Prostate gland (tissue), 2 donors: ENCODE measurements at places on chromosomes 5 and 9. TPM values are rescaled to one million over a fixed set of nuclear protein-coding genes. Genes with fewer than 3 reads are reported as not detected.

Gene SLC26A2
- total RNA-seq = 19.4 TPM

Gene EQTN
- total RNA-seq = 3.0 TPM

- no peak for DNase-seq
- no peaks in the 10 kb centered on the region for H3K36me3 ChIP-seq
- no peak overlapping the region for H3K27ac ChIP-seq
- no peaks in the 10 kb centered on the region for H3K4me1 ChIP-seq
- H3K4me3 ChIP-seq = no peak overlapping the region
Measured at GRCh38 chr5:94140300-94140699, 398.9 kb upstream of the POU5F2 start.

DNA sequence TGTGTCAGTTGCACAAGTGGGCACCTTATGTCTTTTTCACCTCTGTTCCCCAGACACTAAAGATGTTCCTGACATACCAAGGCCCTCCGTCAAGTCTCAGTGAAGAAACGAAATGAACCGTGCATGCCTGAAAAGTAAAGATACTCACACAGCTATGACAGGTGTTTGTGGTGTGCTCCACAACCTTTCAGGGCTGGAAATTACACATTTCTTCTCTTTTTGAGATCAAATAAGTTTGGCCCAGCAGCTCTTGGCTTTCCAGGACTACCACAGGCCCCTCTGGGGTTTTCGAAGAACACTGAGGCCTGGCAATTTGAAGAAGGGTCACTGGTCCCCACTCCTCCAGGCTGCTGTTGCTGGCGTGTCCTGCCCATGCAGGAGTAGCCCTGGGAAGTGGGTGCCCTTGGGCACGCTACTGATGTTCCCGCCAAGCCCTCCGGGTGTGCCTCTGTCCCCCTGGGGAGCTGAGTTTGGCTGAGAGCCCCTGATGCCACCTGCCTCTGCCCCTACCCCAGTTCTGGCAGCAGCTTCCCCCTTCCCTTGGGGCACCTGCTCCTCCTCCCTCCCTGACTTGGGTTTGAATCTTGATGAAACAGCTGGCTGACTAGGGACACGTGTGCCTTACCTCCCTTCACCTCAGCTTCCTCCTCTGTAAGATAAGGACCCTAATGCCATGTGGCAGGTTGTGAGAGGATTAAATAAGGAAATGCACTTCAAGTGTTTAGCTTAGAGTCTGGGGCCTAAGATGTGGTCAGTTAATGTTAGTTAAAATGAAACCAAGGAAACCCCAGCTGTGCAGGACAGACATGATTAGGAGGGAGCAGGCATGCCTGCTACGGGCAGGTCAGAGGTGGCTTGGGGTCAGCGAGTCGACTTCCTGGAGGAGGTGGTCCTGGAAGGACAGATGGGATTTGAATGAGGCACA is 49.1 kb upstream of the GADD45G start:
- H3K4me1 ChIP-seq = no peaks in the 10 kb centered on the region
- H3K36me3 ChIP-seq = no peaks in the 10 kb centered on the region
- no peak overlapping the region for H3K27ac ChIP-seq
- H3K4me3 ChIP-seq = no peak overlapping the region

DNA sequence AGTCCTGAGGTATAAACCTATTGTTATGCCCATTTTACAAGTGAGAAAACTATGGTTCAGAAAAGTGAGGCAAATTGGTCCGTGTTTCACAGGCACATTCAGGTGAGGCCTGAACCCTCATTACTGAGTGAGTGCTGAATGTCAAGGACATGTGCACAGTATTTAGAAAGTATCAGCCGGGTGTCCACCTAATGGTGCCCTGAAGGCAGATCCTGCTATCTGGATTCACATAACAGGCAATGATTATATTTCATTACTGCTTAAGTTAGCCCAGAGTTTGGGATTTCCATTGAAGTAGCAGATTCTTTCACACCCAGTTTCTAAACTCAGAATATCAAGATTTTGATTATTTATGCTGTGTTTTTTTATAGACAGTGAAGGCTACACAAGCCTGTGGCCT is 142.7 kb downstream of the LHFPL2 start:
- H3K27me3 ChIP-seq = no peaks in the 10 kb centered on the region
- H3K27ac ChIP-seq = no peak overlapping the region
- no peak for DNase-seq
- H3K36me3 ChIP-seq = no peaks in the 10 kb centered on the region
- H3K4me3 ChIP-seq = no peak overlapping the region

DNA sequence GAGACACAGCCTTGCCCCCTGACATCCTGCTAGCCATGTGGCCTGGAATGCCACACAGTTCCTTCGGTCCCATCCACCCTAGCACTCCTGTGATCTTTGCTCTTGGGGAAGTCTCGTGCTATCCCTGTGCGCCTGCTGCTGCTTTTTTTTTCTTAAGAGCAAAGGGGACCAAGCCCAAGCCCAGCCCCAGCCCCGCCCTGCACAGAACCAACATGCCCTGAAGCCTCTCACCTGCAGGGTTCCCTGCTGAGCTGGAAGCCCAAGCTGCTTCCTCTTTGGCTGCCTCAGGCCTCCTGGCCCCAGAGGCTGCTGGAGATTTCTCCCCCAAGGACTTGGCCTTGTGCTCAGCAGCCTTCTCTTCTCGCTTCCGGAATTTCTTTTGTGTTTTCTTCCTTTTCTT is 1.8 kb downstream of the SURF6 start:
- no peak overlapping the region for H3K4me3 ChIP-seq
- no peak for DNase-seq
- peaks cover 5% of the 10 kb centered on the region for H3K4me1 ChIP-seq
- H3K27ac ChIP-seq = no peak overlapping the region
- peaks cover 19% of the 10 kb centered on the region for H3K36me3 ChIP-seq

Gene HACD4
- total RNA-seq = 3.1 TPM

DNA sequence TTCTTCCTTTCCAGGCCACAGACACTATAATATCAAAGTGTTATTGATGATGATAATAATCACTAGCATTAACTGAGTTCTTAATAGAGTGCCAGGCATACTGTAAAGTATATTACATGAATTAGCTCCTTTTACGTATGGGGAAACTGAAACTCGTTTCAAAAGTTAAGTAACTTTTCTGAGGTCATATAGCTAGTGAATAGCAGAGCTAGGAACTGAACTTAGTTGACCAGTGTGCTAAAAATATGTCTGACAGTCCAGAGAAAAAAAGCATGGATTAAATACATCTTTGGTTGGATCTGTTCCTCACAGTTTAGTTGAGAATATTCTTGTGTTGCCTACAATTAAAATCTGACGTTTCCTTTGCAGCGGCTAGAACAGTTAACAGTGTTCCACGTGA is 18.4 kb upstream of the CATSPER3 start:
- no peaks in the 10 kb centered on the region for H3K4me1 ChIP-seq
- no peak overlapping the region for H3K27ac ChIP-seq
- no peaks in the 10 kb centered on the region for H3K27me3 ChIP-seq
- H3K4me3 ChIP-seq = no peak overlapping the region
- no peaks in the 10 kb centered on the region for H3K36me3 ChIP-seq
- no peak for DNase-seq

DNA sequence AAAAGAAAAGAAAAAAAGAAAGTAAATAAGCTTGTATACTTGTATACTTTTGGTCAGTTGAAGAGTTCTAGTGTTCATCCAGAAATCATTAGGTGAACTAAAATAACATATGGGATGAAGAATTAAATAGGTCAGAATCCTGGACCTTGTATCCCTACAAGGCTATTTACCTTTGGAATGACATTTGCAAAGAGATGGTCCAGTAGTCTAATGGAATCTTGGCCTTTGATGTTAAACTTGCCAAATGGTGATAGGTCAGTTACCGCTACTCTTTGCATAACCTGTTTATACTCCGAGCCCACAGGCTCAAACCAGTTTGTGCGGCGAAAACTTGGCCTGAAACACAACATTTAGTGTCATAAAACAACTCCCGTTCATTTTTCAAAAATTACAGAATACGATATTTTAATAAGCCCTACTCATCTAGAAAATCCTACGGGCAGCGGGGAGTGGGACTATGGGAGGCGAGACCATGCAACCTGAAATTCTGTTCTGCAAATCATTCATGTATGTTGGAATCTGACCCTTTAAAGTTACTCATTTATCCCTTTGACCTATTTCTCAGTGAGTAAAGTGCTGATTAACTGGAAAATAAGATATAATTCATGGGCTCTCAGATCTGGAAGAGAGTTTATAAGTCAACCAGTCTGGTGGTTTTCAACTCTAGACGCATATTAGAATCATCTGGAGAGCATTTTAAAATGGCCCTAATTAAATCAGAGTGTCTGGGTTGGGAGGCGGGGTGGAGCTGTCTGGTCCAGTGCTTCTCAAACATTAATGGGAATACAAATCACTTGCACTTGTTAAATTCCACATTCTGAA is 38.6 kb downstream of the DMGDH start:
- H3K27me3 ChIP-seq = no peaks in the 10 kb centered on the region
- DNase-seq = no peak
- H3K4me3 ChIP-seq = no peak overlapping the region
- no peaks in the 10 kb centered on the region for H3K36me3 ChIP-seq
- H3K27ac ChIP-seq = no peak overlapping the region
- H3K4me1 ChIP-seq = no peaks in the 10 kb centered on the region

Gene TXNDC8
- total RNA-seq = not detected

GRCh38 chr9:21552244-21553170 is 70.4 kb upstream of the IFNE start:
- no peaks in the 10 kb centered on the region for H3K27me3 ChIP-seq
- H3K4me1 ChIP-seq = no peaks in the 10 kb centered on the region
- H3K4me3 ChIP-seq = no peak overlapping the region
- H3K36me3 ChIP-seq = no peaks in the 10 kb centered on the region

DNA sequence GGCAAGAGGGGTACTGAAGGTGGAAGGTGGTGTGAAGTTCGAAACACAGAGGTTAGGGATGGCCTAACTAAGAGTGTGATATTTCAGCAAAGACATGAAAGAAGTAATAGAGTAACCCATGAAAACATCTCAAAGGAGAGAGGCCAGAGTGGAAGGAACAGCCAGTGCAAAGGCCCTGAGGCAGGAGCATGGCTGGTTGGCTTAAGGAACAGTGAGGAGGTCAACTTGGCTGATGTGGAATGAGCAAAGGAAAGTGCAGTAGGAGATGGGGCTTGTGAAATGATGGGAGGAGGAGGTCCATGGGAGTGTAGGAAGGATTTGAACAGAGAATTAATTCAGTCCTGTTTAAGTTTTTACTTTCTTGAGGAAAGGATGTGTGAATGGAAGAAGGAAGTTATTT is 178.3 kb upstream of the ZNF608 start:
- H3K36me3 ChIP-seq = no peaks in the 10 kb centered on the region
- no peaks in the 10 kb centered on the region for H3K27me3 ChIP-seq
- H3K27ac ChIP-seq = no peak overlapping the region
- no peak overlapping the region for H3K4me3 ChIP-seq
- no peak for DNase-seq
- no peaks in the 10 kb centered on the region for H3K4me1 ChIP-seq

Gene CCDC152
- total RNA-seq = 1.8 TPM

DNA sequence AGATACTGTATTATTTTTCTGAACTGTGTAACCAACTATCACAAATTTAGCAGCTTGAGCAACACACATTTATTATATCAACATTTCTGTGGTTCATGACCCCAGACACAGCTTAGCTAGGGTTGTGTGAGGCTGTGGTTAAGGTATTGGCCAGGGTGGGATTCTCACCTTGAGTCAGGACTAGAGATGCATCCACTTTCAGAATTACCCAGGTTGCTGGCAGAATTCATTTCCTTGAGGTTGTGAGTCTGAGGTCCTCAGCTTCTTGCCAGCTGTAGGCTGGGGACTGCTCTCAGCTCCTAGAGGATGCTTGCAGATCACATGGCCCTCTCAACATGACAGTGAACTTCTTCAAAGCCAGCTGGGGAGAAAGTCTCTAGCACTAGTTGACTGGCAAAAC is 122.5 kb upstream of the RASGRF2 start:
- H3K27me3 ChIP-seq = no peaks in the 10 kb centered on the region
- H3K4me1 ChIP-seq = no peaks in the 10 kb centered on the region
- no peak overlapping the region for H3K27ac ChIP-seq
- H3K36me3 ChIP-seq = no peaks in the 10 kb centered on the region
- H3K4me3 ChIP-seq = no peak overlapping the region

DNA sequence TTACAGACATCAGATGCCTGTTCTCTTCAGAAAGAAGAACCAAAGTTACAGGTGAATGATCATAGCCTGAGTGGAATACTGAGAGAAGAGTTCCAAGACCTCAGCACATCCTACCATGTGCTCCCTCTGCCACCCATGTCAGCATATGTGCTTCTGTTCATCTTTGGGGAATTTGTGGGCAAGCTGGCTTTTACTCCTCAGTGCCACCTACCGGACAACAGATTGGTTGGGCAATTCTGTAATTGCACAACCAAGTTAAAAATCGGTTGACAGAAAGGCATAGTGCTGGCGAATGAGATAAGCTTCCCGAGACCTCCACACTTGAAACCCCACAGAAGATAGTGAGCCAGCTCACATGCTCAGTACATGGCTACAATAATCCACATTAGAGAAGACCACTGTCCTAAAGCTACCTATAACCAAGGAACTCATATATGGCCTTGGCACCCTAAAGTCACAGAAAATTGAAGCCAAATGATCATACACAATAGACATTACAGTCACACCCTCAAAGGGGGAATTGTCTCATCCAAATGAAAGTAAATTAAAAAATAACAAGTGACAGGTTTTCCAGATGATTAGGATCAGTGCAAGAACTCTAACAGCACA is 1238.0 kb upstream of the NUDT12 start:
- no peaks in the 10 kb centered on the region for H3K4me1 ChIP-seq
- no peak overlapping the region for H3K4me3 ChIP-seq
- H3K36me3 ChIP-seq = no peaks in the 10 kb centered on the region
- no peak overlapping the region for H3K27ac ChIP-seq
- no peaks in the 10 kb centered on the region for H3K27me3 ChIP-seq

DNA sequence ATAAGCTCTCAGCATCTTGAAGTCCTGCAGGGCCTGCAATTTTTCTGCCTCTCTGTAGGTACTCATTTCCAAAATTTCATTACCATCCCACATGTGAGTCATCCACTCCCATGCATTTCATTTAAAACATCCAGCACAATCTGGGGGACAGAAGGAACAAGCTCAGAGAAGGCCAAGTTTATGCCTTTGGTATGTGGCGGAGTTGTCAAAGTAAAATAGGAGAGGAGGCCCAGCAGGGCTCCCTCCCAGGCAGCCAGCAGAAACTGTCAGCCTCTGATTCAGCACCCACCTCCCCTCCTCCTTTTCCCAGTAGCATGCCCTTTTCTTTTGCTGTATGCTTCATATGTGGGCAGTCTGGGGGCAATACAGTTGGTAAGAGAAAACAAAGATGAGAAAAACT is 126.4 kb upstream of the ZNF366 start:
- H3K27ac ChIP-seq = no peak overlapping the region
- H3K36me3 ChIP-seq = no peaks in the 10 kb centered on the region
- H3K4me1 ChIP-seq = no peaks in the 10 kb centered on the region
- no peak for DNase-seq
- H3K27me3 ChIP-seq = no peaks in the 10 kb centered on the region
